ENCODE measurements at places on chromosomes 2 and 18.

DNA sequence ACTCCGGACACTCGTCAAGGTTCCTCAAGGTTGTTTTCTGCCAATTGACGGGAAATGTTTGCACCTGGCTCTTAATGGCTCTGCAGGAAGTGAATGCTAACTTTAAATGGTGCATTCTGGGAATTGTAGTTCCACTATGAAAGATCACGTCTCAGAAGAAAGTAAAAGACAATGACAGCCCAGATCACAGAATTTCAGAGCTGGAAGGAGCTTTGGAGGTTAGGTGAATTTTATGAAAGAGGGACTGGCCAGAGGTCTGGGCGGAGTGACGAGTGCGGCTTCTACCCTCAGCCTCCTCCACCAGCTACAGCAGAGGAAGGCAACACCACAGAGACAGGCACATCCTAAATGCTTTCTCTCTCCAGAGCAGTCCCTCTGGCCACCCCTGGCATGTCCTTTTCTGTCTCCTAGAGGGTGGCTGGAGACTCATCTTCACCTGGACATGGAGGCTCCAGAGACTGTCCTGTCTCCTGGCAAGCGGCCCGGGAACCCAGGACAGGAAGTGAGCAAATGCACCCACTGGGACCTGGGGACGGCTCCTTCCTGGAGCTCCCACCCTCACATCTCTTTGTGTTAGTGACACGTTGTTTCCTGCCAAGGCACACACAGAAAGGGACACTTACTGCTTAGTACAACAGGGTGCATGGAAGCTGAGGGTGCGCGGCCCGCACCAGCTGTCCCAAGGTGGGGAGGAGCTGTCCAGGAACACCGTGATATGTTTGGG, 19.4 kb downstream of the THAP4 start:
- DNase-seq, result no peak

DNA sequence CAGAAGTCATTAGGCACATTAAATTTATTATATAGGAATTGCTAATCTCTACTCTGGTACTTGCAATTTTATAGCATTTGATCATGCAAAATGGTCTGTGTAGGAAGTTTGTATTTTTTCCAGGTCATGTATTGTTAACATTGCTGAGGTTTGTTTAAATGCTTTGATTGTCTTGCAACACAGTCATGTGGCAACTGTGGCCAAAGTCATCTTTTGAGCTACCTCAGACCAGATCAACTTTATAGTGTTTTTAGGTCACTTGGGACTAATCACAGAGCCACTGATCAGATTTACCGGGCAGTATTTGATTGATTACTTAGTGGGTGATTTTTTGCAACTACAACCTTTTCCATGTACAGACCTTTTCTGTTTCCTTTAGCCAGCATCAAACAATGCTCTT, 3.7 kb downstream of the SERPINB5 start:
- no peak for DNase-seq

DNA sequence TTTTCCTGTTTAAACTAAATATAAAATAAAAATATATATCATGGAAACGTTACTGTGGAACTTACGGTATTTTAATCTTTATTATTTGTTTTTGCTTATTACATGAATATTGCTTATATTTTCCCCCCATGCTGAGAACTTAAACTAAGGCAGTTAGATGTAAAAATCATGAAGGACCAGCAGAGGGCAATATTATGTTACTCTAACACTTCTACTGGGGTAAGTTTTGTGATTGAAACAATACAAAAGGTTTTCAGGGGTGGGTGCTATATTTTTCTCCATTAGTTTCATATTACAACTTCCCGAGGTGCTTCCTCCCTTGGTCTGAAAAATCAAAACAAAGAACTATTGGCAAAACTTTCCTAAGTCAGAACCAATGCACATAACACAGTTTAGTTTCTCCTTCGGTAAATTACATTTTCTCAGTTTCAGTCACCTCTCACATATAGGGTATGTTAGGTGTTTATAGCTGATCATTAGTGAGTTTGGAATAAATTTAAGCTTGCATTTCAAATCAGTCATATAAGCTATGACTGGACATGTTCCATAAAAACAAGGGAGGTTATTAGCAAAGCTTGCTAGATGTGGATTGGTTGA, 54.8 kb downstream of the ZNF407 start:
- no peak for DNase-seq

GRCh38 chr2:137638932-137639331, 325.3 kb upstream of the HNMT start:
- no peak for DNase-seq

DNA sequence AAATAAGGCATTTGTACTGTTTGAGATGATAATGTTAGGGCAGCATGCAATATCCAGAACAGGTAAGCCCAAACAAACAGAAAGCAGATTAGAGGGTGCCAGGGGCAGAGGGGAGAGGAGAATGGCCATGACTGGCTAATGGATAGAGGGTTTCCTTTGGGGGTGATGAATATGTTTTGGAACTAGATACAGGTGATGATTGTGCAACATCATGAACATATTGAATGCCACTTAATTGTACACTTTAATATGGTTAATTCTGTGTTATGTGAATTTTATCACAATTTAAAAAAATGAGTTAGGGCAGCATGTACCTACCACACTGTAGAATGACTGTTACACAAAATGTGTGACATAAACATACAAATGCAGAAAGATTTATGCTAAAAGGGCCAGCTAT, 255.5 kb upstream of the FN1 start:
- DNase-seq, result no peak

DNA sequence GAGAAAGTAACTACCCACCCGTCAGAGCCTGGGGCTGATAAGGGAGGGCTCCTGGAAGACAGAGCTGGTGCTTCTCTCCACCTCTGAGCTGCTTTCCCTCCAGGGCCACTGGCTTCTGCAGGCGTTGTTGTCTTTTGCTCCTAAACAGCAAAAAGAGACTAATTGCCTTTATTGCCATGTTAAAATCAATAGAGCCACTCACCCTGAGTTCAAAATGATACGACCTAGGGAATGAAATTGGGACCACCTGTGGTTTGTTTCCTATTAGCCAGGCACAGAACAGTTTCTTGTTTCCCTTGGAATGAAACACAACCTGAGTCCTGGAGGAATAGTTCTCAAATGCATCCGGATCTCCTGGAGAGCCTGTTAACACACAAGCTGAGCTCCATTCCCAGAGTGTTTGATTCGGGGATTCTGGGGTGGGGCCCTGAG, 45.8 kb downstream of the TCF7L1 start:
- no peak for DNase-seq

DNA sequence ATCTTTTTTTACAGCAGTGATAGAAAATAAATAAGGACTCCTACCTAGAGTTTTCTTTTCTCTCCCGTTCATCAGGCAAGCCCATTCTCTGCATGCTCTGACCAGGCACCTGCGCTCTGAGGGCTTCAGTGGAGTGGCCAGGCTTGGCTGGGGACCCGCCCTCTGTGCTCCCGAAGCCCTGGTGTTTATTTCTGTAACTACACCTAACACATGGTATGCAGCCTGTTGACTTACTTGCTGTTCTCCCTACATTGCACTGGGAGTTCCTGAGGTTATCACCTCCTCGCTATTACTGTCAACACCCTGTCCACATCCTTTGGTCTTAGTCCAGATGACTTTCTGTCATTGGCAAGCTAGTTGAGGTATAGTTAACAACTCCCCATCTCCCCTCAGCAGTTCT, 317.7 kb downstream of the LPIN1 start:
- no peak for DNase-seq

DNA sequence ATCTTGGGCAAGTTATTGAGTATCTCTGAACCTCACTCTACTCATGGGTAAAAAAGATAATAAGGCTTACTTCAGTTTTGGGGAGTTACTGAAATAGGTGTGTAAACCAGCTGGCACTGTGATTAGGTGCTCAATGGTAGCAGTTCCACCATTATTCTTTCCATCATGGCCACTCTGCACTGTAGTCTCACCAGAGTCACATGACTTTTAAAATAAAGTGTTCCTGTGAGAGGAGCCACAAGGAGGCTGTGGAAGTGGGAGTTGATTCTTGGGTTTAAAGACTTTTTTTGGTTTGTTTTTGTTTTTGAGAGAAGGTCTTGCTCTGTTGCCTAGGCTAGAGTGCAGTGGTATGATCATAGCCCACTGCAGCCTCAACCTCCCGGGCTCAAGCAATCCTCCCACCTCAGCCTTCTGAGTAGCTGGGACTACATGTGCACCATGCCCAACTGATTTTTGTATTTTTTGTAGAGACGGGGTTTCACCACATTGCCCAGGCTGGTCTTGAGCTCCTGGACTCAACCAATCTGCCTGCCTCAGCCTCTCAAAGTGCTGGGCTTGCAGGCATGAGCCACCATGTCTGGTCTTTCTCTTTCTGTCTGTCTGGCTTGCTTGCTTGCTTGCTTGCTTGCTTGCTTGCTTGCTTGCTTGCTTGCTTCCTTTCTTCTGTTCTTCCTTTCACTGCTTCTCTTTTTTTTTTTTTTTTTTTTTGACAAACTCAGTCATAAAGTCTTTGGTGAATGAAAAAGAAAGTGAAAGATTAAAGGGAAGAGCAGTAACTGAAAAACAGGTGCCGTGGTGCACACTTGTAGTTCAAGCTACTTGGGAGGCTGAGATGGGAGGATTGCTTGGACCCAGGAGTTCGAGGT, 21.2 kb upstream of the ACVR1 start:
- peak; percentile 13 for DNase-seq

- DNase-seq, result no peak
Measured at GRCh38 chr2:217367464-217367863, 507.6 kb upstream of the TNP1 start.

GRCh38 chr18:62839874-62840713, 124.8 kb downstream of the PHLPP1 start:
- DNase-seq, result no peak

DNA sequence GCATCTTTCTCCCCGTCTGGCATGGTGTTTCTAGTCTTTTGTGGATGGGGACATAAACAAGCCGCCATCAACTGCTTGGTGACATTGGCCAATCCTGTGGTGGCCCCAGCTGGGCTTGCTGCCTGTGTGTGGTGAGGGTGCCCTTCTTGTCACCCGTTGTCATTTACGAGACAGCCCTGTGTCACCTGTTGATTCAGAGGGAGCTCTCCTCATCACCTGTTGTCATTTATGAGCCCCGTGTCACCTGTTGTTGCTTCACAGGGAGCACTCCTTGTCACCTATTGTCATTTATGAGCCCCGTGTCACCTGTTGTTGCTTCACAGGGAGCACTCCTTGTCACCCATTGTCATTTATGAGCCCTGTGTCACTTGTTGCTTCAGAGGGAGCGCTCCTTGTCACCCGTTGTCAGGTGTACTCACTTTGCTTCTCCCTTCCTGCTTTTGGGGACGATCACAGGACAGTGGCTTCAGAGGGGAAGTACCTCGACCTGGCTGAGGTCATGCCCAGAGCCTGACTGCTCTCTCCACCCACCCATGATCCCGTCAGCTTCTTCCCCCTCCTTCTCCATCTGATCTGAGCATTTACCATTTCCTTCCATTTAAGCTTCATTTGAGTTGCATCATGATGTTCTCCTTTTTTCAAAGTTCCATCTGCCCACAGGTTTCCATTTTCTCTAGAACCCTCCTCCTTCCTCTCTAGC, 29.1 kb downstream of the HPCAL1 start:
- peak; percentile 31 for DNase-seq

GRCh38 chr2:231535961-231536360, 5.7 kb upstream of the NMUR1 start:
- DNase-seq, result no peak

DNA sequence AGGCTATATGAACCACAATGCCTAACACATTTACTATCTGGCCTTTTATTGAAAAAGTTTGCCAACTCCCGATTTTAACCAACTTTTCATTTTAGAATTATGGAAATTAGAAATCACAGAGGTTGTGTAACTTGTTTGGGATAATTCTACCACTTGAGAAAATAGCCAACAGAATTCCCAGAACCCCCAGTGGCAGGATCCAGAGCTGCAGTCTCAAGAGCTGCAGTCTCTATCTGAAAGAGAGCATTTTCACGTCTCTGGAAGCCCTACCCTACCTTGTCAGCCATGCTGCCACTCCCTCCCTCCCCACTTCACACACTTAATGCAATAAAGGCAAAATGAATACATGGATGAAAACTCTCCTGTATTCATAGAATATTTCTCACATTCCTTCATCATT, 23.4 kb upstream of the TSPYL6 start:
- DNase-seq, result no peak

GRCh38 chr2:28750316-28751251, 1.0 kb upstream of the PPP1CB start:
- no peak for DNase-seq

GRCh38 chr2:236286873-236287545, 22.8 kb upstream of the ASB18 start:
- DNase-seq, result no peak

DNA sequence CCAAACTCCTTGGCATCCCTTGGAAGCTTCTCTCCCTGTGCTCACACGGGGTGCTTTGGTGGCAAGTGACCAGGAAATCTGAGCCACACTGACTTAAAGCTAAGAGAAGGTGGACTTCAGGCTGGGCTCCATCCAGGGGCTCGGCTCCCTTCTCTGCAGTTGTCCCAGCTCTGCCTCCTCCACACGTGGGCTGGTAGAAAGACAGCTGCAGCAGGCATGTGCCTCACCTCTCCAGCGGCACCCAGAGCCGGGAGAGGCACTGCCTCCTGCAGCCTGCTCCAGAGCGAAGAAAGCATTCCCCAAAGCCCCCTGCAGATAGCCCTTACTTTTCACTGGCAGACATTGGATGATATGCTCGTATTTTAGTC, 11.3 kb downstream of the KCNF1 start:
- no peak for DNase-seq

DNA sequence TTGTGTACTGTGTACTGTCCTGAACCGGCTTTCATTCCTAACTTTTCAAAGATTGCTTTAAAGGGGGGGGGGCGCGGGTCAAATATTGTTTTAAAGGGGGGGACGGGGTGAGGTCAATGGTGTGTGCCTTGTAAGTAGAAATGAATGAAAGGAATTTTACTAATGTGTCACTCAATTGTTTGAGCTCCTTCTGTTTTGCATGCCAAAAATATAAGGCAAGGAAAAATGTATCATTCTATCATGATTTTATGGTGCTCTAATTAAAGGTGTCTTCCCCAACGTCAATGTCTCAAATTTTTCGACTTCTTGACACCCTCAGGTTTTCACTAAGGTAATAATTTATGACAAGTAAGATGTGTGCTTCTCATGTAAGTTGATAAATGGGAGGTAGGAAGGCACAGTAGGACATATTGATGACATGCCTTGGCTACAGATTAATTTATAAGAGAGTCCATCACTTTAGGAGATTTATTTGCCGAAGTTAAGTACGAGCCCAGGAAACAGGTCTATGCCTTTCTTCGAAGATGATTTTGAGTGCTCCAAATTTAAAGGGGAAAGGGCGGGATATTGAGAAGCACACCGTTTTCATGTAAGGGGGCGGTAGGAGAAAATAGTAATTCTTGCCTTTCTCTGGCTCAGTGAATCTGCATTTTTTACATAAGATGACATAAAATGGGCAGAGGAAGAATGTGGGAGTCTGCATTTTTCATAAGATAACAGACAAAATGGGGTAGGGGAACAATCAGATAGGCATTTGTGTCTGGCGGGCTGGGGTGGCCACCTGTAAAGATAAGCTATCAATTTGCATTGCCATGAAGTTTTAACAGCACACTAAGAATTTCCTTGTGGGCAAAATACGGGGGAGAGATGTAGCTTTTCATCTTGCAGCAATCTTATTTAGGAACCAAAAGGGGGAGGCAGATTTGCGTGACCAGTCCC, 1.2 kb upstream of the TRAPPC8 start:
- no peak for DNase-seq

Data from T-helper 9 cell (primary cell).